ENCODE measurements at places on chromosomes 2 and 18.
A peak's percentile ranks its signal among the peaks of the same experiment; 100 is the strongest.

- no peak for DNase-seq
Measured at GRCh38 chr18:74217476-74218143, 69.3 kb downstream of the TIMM21 start.

DNA sequence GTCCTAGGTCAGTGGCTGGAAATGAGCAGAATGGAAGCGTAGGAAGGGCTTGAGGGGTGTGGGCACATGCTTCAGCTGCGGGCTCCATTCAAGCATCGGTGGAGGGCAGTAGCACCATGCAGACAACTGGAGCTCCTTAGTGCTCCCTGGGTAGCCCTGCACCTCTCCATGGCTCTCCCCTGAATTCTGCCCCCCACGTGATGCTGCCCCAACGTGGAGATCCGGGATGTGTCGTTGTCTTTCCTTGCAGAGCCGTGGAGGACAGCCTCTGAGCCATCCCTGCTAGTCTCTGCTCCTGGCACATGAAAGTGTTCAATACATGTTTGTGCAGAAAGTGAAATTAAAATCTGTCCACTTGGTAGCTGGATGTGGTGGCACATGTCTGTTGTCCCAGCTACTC, 94.5 kb downstream of the SH3RF3 start:
- DNase-seq, result no peak

DNA sequence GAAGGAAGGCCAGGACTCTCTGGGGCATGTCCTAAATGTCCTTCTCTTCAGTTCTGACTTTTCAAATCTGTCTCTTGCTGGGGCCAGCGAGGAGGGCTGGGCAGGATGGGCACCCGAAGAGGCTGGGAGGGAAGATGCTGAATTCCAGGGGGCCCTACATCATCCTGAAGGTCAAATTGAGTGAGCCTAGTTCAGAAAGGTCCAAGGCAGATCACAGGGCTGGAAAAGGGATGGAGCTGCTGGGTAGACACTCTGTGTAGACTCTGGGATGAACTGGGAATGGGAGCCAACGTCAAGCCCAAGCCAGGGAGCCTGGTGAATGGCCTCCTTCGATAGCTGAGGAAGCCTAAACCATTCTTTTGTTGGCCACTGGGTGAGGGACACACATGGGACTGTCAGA, 133.1 kb downstream of the MYCN start:
- DNase-seq, result no peak

- DNase-seq, result no peak
Measured at GRCh38 chr2:40451918-40452605, at the start of gene SLC8A1. Gene SLC8A1 (minus strand): TSS chr2:40452090.

DNA sequence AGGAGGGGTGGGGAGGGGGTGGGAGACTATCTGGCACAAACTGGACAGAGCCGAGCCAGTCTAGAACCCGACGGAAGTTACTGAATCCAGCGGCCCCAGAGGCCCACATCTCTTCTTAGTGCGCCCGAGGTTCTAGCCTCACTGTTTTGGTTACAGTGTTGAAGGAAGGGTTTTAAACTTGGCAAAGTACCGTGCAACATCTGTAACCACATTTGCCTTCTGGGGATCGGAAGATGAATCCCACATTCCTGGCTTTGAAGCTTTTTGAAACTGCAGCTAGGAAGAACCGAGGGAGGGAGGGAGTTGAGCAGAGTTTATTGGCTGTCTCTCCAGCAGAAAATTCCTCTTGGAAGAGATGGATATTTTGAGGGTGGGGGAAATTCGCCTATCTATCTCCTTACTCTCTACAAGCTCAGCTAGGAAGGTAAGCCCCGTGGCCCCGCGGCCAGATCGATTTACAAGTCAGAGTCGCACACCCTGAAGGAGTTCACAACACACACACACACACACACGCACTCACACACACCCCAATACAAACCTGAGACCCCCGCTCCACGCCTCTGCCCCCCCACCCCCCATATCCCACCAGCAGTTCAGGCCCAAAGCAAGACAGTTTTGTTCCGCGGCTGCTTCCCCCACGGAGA, 1.0 kb downstream of the ACVR1 start:
- peak; percentile 54 for DNase-seq
